ENCODE measurements at places on chromosomes 1 and 21.

DNA sequence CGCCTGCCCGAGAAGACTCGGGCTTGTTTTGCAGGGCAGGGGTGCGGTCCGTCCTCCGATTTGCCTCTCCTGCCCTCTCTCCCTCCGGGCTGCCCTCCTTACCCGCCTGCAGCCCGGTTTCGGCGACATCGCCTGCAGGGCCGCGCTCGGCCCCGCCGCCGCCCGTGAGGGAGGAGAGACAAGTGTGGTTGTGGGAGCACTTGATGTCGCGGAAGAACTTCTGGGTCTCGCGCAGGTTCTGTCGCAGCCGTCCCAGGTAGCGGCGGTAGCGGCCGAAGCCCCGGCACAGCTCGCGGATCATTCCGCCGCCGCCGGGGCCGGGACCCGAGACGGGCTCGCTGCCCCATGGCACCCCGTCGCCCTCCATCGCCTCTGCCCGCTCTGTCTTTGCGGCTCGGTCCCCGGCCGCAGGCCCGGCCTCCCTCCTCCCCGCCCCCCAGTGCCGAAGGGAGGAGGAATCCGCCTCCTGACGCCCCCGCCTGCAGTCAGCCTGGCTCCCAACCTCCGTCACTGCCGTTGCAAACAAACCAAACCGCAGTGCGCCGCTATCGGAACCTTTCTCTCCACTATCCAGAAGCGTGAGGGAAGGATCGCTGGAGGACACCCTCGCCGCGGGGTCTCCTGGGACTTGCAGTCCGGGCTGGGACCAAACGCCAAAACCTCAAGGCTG lies at the start of gene DSTYK:
Gene DSTYK (minus strand): TSS at position 534 of the 670 bp plus-strand sequence. CDS start 167 bp downstream, at position 367.
- DNase-seq, result peak; percentile 87

DNA sequence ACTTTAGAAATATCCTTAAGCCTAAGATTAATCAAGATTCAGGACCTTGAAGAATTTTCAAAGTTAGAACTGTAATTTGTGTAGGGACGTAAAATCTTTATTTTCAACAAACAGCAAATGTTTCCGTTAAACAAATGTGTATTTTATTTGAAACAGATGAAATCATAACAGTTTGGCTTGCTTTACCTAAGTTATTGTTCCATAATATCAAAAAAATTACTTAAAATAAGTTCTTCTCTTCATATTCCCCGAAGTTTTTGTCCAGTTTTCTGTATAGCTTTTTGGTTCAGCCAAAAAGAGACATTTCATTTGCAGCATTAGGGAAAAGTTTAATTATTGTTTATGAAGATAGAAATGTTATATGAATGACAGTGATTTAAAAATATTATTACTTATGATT lies 100.1 kb downstream of the NFIA start:
- no peak for DNase-seq

- DNase-seq, result no peak
Measured at GRCh38 chr1:195326325-195326724, 1281.9 kb downstream of the KCNT2 start.

- no peak for DNase-seq
Measured at GRCh38 chr1:178931858-178932551, 61.1 kb upstream of the ANGPTL1 start.

DNA sequence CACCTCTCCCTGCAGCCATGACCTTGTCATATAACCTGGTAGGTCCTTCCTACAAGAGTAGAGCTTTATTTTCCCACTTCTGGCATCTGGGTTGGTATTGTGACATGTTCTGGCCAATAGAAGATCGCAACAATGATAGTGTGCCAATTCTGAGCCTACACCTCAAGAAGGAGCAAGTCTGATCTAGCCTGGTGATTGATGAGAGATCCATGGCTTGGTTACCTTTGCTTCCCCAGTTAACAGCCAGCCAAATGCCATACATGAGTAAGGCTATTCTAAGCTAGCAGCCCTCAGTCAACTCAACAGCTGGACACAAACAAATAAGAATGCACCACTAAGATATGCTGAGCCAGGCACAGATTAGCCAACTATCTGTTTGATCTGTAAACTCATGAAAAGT lies 226.7 kb downstream of the LMO4 start:
- DNase-seq, result peak; percentile 67

DNA sequence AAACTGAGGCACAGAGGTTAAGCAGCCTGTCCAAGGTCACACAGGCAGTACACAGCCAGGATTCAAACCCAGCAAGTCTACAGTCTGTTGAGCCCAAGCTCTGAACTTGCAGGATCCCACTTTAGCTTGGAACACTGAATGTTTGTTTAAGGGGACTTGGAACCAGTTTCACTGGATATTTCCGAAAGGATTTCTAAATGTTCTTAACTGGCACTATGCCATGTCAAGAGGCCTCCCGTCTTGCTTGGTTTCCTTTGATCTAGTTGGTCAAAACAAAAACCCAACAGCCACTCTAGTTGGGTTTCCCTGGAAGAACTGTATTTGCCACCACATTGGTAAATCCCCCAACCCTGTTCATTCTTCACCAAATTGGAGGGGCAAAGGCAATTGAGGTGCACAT lies 317.6 kb upstream of the KAZN start:
- no peak for DNase-seq

- peak; percentile 72 for DNase-seq
Measured at GRCh38 chr1:231628207-231628876, 1.8 kb downstream of the DISC1 start.

- no peak for DNase-seq
Measured at GRCh38 chr1:204574016-204574864, 58.0 kb downstream of the MDM4 start.

DNA sequence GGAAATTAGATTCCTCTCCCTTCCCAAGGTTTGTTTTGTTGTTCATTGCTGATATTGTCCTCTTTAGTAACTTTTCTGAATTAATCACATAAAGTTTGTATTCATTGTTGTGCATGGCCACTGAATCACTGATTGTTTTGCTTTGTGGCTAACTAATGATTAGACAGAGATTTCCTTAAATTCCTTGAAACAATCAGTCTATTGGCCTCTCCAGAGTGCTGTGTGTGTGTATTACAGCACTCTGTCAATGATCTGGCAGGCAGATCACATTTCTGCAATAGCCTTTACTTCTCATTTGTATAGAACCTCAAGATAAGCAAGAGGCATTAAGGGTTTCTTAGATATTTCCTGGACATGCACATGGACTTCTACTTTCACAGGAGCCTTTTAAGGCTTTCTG lies 78.6 kb downstream of the DUSP10 start:
- DNase-seq, result no peak

DNA sequence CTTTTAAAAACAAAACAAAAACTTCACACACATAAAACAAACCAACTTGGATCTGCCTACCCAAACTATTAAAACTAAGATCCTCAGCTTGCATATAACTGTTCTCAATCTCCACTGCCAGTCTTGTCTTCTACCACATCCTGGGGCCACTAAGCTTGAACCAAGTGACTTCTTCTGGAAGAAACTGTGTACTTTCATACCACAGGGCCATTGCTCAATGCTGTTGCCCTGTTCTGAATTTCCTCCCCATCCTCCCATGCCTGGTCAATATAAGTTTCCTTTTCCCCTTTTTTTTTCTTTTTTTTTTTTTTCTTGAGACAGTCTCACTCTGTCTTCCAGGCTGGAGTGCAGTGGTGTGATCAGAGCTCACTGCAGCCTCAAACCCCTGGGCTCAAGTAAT lies 109.9 kb downstream of the KIAA0319L start:
- DNase-seq, result no peak

DNA sequence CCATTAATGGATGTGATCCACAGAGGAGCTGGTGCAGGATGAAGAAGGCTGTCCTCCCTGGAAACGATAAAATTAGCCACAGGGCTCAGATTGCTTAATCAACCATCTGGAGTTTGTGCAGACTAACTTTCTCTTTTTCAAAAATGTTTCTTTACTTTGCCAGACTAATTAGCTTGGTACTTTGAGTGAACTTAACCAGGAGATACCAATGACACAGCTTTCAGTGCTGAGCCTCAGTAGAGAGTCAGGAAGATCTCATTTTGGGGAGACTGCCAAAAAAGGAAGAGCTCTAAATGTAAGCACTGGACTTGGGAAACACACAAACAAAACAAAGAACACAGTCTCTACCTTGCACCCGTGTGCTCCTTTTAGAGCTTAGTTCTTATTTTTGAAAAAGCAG lies 248.1 kb upstream of the DEPDC1 start:
- DNase-seq, result no peak

- DNase-seq, result peak; percentile 97
Measured at GRCh38 chr1:152517237-152517811, 3.0 kb downstream of the CRCT1 start.

DNA sequence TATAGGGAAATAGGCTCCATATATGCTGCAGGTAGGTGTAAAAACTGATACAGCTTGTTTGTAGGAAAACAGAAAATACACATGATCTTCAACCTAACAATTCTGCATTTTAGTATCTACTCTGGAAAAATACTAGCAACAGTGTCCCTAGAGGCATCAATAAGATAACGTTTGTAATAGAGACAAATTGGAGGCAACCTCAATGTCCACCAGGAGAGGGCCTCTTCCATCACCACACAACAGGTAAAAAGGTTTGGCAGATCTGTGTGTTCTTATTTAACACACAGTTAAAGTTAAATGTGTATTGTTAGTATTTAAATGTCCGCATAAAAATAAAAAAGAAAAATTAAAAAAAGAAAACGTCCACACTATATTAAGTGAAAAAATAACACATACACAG lies 5.4 kb downstream of the EIF2D start:
- peak; percentile 57 for DNase-seq

- DNase-seq, result no peak
Measured at GRCh38 chr1:101965341-101965740, 31.4 kb downstream of the OLFM3 start.

GRCh38 chr1:166084613-166085012 lies 82.2 kb downstream of the FAM78B start:
- DNase-seq, result no peak

- peak; percentile 88 for DNase-seq
Measured at GRCh38 chr1:61434276-61434675, 290.7 kb downstream of the TM2D1 start.

- DNase-seq, result no peak
Measured at GRCh38 chr1:35603941-35604340, 30.8 kb downstream of the TFAP2E start.

- DNase-seq, result no peak
Measured at GRCh38 chr21:45014747-45015468, 59.5 kb upstream of the ADARB1 start.

GRCh38 chr1:101723415-101723814 lies 273.3 kb downstream of the OLFM3 start:
- DNase-seq, result no peak

DNA sequence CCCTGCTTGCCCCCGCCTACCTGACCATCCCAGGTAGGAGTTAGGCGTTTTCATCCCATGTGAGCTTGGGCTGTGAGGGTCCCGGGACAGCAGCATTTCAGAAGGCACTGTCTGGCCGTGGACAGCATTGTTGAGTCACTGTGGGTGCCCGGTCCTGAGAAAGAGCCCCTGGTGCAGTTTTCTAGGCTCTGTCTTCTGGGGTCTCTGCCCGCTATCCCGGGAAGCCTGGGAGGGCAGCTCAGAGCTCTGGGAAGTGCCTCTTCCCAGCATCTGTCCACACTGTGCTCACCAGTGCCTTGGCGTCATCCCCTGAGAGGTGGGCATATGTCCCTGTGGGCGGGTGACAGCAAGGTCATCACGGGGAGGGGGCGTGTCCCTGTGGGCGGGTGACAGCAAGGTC lies 11.4 kb upstream of the ZNF669 start:
- DNase-seq, result no peak

- peak; percentile 75 for DNase-seq
Measured at GRCh38 chr1:33256471-33257206, at the start of gene ZNF362. Gene ZNF362, plus strand, starts transcription at chr1:33256492. Its CDS starts 14,083 bp downstream, at chr1:33270575.

GRCh38 chr1:9145021-9145668 lies 16.2 kb upstream of the GPR157 start:
- peak; percentile 55 for DNase-seq

DNA sequence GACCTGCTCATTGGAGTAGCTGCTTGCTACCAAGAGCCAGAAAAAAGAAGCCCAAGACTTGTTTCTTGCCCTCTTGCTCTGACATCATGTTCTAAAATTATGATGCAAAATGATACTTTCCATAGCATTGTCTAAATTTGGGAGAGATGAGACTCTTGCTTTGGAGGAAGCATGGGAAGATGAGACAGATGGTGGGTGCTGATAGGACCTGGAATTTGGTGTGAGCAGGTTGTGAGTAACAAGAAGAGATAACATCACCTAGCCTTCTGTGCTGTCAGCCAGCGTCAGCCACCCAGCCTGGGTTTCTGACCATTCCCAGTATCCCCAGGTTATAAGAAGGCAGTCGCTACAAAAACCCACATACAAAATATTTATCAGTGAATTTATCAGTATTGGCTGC lies 67.1 kb upstream of the GCLM start:
- DNase-seq, result no peak

GRCh38 chr1:16191309-16191708 lies 21.1 kb downstream of the ARHGEF19 start:
- DNase-seq, result no peak

DNA sequence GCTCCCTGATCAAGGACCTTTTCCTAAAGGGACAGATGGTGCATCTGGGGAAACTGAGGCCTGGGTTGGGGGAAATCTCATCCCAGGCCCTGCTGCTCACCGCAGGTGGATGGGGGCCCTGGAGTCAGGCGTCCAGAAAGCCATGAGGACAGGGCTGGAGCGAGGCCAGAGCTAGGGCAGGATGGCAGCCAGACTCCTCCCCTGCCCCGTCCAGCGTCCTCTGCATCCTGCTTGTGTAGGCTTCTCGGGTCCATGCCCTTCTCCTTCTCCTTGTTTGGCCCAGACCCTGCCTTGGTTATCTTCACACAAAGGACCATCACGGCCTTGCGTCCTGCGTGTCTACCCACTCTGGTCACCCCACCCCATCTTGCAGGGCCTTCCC lies 43.0 kb downstream of the TRIM11 start:
- DNase-seq, result no peak

GRCh38 chr1:215160351-215160750 lies 77.8 kb downstream of the KCNK2 start:
- no peak for DNase-seq

DNA sequence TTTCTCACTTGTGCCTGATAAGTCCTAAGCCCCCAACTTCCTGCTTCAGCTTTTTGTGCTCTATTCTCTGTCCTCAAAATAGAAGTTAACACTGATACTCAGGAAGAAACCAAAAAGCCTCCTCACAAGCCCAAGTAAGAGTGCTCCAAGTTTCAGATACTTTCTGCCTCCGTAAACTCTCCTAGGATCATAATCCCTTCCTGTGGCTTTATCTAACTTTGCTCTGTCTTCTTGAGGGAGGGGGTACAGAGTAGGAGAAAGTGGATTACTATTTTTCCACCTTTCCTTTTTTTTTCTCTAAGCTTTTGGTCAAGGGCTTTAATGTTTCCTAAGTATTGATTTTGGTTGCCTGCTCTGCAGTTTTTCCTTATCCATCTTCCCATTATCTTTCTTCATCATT lies 54.6 kb downstream of the DPH5 start:
- no peak for DNase-seq

Data from bronchial epithelial cell (primary cell).